Hematopoietic multipotent progenitor cell (in vitro differentiated cells): ENCODE measurements at places on chromosomes 4 and X. TPM values are rescaled to one million over a fixed set of nuclear protein-coding genes. Genes with fewer than 3 reads are reported as not detected.

DNA sequence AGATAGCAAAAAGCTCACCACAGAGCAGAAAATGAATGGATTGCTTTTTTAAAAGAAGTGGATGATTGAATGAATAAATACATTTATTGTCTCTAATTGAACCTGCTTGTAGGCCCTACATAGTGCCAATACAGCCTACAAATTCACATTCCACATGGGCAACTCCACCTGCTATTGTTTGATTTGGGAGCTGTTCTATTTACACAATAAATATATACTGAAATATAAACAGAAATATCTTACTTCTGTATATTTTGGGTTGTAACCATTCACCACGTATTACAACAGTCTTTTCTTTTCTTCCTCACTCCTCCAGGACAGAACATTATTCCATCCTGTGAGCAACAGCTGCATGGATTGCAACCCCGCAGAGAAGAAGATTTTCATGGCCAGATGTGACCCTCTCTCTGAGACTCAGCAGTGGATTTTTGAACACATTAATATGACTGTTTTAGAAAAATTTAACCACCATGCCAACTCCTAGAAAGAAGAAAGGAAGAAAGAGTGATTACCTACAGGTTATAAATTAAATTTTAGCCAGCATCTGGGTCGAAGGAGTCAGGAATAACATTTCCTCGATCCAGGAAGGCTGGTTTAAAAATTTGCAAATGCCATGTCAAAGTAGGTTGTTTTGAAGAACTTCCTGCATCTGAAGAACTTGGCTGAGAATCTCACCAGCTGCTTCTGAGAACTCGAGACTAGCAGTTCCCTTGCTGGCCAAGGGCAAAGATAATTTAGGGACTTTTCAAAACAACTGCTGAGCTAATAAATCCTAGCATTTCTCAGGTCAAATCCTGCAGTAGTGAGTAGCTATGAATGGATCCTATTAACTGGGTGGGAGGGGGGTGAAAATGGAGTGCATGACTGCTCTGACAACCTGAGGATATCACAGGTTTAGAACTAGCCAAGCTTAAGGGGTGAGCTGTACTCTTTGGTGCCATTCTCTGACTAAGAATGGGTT is 128.7 kb upstream of the GALNT7 start:
- peak; percentile 6 for DNase-seq

- no peak for DNase-seq
These were observed 39.5 kb downstream of the TMEM165 start for GRCh38 chr4:55435141-55435841.

GRCh38 chr4:14994242-14994641 is 8.0 kb upstream of the CPEB2 start:
- DNase-seq, result no peak

DNA sequence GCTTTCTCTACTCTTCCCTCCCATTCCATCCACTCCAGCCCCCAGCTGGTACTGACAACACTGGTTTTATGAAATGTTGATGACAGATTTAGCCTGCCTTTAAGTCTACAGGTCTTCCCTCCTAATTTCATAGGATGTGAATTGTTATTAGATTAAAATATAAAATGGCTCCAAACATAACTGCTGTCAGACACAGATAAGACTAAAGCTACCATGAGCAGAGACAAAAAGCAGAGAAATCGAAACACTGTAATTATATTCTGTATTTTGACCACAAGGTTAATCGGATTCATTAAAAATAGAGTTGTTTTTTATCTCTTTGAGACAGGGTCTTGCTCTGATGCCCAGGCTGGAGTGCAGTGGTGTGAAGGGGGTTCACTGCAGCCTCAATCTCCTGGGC is 28.3 kb downstream of the SEC24D start:
- no peak for DNase-seq

Gene PCDH18
- under 0.01 TPM for total RNA-seq

Gene CACNA1F
- total RNA-seq, result 1.3 TPM

Gene KDR
- total RNA-seq, result not detected
